Tibial nerve (tissue), 4 donors: ENCODE measurements at places on chromosomes 5 and 9. TPM values are rescaled to one million over a fixed set of nuclear protein-coding genes. Genes with fewer than 3 reads are reported as not detected.

GRCh38 chr9:89748021-89748670 lies 143.3 kb downstream of the GADD45G start:
- DNase-seq = no peak
- H3K36me3 ChIP-seq = no peaks in the 10 kb centered on the region
- H3K27me3 ChIP-seq = no peaks in the 10 kb centered on the region
- H3K4me1 ChIP-seq = no peaks in the 10 kb centered on the region
- no peak overlapping the region for H3K4me3 ChIP-seq

Gene ORM2
- not detected for total RNA-seq

Gene TMOD1
- total RNA-seq = 30.0 TPM

- no peak overlapping the region for H3K27ac ChIP-seq
- no peak overlapping the region for H3K4me3 ChIP-seq
- no peaks in the 10 kb centered on the region for H3K4me1 ChIP-seq
- DNase-seq = no peak
- no peaks in the 10 kb centered on the region for H3K36me3 ChIP-seq
Measured at GRCh38 chr9:112900901-112901300, 10.2 kb upstream of the SLC46A2 start.

Gene SV2C
- total RNA-seq = 1.5 TPM
